ENCODE measurements at places on chromosomes 5 and 9.

DNA sequence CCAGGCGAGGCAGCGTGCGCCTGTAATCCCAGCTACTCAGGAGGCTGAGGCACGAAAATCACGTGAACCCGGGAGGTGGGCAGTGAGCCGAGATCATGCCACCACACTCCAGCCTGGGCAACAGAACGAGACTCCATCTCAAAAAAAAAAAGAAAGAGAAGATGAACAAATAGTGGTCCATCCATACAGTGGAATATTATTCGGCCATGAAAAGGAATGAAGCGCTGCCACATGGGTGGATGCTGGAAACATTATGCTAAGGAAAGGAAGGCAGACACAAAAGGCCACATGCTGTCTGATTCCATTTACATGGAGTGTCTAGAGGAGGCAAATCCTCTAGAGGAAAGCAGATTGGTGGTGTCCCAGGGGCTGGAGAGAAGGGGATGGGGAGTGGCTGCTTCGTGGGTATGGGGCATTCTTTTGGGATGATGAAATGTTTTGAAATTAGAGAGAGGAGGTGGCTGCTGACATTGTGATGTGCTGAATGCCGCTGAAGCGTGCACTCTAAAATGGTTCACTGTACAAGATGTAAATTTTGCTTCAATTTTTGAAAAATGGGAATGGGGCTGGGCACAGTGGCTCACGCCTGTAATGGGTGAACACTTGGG, 17.0 kb downstream of the PLPP7 start:
- no peak for DNase-seq

DNA sequence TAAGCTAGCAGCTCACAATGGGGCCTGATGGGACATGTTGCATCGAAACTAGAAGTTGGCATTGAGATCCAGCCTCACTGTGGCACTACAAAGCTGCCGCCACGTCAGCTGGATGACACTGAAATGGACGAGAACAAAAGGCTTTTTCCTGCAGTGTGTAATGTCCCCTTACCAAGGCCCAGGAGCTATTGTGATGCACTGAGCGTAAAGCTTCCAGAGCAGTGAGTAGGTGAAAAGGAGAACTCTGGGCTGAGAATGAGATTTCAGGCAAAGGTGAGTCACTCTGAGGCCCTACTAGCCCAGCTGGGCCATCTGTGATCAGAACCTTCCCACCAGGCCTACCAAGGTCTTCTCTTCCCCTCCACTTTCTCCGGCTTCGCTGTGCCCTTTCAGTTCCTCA, 528.1 kb upstream of the KLF4 start:
- DNase-seq, result no peak

DNA sequence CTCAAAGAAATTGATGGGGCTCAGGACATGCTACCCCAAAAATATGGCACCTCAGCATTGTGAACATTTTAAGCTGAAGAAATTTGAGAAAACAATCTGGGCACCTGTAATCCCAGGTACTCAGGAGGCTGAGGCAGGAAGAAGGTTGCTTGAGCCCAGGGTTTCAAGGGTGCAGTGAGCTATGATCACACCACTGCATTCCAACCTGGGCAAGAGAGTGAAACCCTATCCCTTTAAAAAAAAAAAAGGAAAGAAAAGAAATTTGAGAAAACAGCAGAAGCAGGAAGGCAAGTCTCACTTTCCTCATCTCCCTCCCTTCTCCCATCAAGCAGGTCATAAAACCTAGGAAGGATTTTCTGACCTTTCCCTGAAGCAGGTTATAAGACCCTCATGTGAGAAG, 23.6 kb downstream of the TPD52L3 start:
- DNase-seq, result no peak

DNA sequence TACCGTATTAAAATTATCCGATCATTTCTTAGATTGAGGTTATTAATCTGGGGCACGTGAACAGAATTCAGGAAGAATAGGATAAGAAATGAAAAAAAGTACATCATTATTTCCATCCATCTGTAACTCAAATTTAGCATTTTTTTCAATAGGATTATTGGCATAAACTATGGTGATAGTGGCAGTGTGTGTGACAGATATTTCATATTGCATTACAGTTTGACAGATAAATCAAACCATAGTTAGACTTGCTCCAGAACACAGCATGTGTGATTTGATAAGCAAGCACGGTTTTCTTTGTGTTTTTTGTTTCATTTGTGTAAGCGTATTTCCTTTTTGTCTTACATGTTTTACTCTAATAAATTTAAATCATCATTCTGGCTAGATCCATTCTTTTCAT, 155.0 kb downstream of the CDH9 start:
- no peak for DNase-seq

DNA sequence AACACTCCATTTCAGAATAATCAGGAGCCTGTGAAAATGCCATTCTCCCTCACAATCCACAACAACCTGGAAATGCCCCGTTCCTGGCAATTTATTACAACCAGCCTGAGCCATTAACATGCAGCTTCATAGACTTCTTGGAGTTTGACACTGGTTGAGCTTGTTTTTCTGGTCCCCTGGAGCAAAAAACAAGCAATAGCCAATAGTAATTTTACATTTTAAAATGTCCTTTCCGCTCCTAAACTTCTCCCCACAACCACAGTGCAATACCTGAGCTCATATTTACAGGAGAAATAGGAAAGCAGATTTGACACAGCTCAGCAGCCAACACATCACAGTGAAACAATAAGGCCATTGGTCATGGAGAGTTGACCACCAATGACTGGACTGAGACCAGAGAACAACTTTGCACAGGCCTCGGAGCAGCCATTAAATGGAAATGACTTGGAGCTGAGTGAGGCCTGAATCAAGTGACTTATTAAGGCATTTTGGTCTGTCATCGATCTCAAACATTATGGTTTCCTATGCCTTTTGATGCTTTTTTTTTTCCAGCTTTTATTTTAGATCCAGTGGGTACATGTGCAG, 73.0 kb downstream of the ENC1 start:
- no peak for DNase-seq

DNA sequence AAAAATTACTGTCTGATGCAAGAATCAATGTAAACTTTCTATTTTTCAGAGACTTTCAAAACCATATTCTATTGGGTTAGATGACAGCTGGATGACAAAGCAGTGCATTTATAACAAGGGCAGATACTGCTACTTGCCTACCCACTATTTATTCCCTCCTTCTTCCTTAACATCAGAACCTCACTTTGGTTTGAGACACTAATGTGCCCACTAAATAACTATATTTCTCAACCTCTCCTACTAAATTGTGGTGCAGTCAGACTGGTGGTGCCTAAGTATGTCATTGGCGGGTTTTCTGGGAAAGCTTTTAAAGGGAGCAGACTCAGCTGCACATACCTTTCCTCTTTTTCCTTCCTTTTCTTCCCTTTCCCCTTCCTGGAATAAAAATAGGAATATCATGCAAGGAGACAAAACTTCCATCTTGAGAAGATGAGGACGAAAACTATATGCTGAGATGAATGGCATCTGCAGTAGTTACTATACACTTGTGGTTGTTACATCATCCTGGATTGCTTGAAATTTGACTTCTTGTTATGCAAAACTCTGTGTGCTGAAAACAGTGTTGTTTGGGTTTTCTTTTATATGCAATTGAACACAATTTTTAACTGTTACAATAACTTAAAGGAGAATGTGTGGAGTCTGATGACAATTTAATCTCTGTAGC, 43.8 kb downstream of the PRR16 start:
- no peak for DNase-seq
